Non-pigmented ciliary epithelial cell (primary cell): ENCODE measurements at places on chromosomes 5 and 9.

- no peak for DNase-seq
Measured at GRCh38 chr5:15902066-15902465, 277.5 kb downstream of the MARCHF11 start.

DNA sequence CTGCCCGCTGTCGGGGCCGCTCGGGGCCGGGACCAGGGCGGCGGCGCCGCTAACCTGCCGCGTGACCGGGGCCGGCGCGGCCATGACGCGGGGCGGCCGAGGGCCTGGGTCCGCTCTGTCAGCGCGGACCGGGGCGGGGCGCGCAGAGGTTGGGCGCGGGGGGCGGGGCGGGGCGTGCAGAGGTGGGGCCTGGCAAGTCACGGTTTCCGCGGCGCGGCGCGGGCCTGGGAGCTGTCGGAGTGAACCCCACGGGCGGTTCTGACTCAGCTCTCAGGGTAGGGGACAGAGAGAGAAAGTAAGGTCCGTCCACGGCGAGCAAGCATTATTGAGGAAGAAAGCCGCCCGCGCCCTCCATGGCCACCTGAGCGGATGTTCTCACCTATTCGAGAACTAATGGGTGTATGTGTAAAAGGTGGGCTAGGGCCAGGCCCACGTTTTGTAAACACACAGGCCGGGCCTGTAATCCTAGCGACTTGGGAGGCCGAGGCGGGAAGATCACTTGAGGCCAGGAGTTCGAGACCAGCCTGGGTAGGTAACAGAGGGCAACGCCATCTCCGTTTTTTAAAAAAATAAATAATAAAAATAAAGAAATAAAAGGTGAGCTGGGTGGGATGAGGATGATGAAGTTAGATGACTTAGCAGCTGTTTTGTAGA, at the start of gene PRXL2C:
Gene PRXL2C (minus strand): TSS at position 120 of the 654 bp plus-strand sequence. CDS start 36 bp downstream, at position 84.
- DNase-seq: no peak

GRCh38 chr5:132266836-132267160, 9.3 kb downstream of the PDLIM4 start:
- DNase-seq: no peak

- no peak for DNase-seq
Measured at GRCh38 chr5:61280761-61281427, 51.2 kb upstream of the ZSWIM6 start.

DNA sequence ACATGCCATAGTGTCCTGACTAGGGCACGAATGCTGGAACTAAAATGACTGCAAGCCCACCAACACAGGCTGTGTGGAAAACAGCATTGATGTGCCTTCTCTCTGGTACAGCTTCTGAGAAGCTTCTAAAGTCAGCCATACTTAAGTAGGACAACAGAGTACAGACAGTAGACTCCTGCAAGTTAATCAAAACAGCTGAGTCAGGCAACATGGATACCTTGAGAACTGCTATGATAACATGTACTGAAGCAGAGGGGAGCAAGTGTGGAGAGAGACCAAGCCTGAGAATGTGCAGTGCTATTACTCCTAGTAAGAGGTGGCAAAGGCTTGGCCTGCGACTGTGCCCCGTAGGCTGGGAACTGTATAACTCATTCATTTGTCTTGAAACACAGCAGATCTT, 2.5 kb downstream of the ISCA1 start:
- no peak for DNase-seq
